ENCODE measurements at places on chromosomes 5 and 9.
A peak's percentile ranks its signal among the peaks of the same experiment; 100 is the strongest.

GRCh38 chr9:130868230-130868629 lies 28.4 kb downstream of the QRFP start:
- DNase-seq = no peak

- no peak for DNase-seq
Observed at GRCh38 chr5:139272471-139273321, 20.8 kb upstream of the MATR3 start.

- no peak for DNase-seq
Observed at GRCh38 chr9:113993838-113994540, 84.1 kb downstream of the AMBP start.

GRCh38 chr5:178259623-178260536 lies 27.3 kb upstream of the PHYKPL start:
- DNase-seq = no peak

DNA sequence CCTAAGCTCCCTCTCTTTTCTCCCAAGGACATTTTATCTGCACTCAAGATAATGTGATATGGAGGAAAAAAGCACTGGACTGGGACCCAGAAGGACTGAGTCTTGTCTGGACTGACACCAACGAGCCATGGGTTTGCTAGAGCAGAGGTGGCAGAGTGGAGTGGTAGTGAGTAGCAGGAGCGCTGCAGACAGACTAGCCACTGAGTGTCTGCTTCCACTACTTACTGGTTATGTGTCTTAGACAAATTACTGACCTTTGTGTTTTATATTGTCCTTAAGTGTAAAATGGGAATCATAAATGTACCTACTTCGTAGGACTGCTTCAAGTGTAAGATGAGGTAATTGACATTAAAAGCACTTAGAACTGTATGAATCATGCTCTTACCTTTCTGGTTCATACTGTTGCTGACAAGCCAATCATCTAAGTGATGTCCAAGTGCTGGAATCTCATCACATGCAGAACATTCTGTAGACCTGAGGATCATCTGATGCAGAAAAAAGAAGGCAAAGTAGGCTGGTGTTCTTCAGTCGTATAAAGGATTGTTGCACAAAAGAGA lies 12.5 kb upstream of the PRLR start:
- DNase-seq = no peak

DNA sequence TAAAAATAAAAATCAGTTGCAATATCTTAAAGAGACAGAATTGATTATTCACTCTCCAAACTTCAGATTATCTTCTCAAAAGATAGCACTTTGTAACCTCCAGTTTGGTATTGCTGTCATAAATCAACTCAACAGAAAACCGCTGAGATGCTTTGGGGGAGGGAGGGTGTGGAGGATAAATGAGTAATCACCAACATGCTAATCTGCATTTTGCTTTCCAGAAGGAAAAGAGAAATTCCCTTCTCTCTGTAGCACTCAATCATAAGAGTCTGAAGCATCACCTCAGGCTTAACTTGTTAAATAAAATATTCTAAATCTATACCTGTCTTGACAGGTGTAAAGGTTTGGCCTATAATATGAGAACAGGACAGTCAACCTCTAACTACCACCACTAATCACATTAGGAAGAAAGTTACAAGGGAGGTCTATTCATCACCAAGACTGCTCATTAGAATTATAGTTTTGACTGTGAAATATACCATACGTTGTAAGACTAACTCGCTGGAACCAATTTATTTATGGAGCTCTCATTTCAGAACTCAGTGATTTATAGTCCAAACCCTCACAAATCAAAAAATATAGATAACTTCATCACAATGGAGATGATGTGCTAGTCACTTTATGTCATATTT lies 89.0 kb downstream of the PIK3R1 start:
- DNase-seq = no peak

GRCh38 chr5:3145641-3146040 lies 394.2 kb upstream of the IRX2 start:
- DNase-seq = no peak

GRCh38 chr5:2020730-2021129 lies 138.0 kb upstream of the IRX4 start:
- no peak for DNase-seq

GRCh38 chr5:151068433-151069197 lies 12.2 kb downstream of the TNIP1 start:
- DNase-seq = peak; percentile 74

DNA sequence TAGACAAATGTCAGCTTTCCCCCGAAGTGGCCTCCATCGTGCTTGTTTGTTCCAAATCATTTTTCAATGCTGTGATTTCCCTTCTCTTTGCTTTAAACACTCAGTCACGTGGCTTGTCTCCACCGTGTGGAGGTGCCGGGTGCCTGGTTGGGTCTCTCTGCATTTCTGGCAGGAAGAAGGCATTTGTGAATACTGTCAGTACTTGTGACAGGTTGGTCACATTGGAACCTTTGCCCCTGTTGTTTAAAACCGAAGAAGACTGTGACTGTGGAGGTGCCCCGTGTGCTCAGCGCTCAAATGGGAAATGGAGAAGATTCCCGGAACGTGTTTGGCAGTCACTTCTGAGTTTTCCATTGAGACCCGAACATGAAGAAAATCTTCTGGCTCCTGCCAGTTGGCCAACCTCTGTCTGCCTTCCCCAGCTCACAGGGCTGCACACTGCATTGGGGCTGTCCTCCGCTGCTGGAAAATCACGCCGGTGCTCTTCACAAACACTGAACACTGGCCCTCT lies 74.6 kb downstream of the LMNB1 start:
- DNase-seq = no peak

- DNase-seq = no peak
Observed at GRCh38 chr5:59559847-59560246, 333.7 kb downstream of the PDE4D start.

DNA sequence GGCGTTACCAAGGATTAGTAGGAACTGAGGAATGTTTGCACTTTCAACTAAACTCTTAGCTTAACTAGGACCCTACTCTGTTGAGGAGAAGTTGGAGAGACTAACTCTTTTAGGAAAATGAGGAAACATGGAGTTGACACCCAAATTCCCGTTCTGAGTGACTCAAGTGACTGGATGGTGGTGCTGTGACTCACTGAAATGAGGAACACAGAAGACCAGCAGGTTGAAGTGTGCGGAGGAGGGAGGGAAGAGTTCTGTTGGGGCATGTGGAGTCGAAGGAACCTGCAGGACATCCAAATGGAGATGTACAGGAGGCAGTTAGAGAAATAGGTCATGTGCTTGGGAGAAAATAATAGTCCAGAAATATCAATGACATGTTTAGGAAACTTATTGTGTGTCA lies 8.2 kb downstream of the HEXB start:
- DNase-seq = no peak

Data from stimulated activated CD8-positive, alpha-beta memory T cell treated with anti-CD3 and anti-CD28 coated beads, Interleukin-15, amount 100 ng/mL, for 48 hours (primary cell).